H9 (cell line): ENCODE measurements at places on chromosomes 12 and 14.
A peak's percentile ranks its signal among the peaks of the same experiment; 100 is the strongest.

GRCh38 chr12:94725375-94726168 is 75.2 kb upstream of the TMCC3 start:
- peak; percentile 53 for DNase-seq

- no peak for DNase-seq
These were observed 34.7 kb upstream of the ADAMTS20 start for GRCh38 chr12:43586646-43587245.

DNA sequence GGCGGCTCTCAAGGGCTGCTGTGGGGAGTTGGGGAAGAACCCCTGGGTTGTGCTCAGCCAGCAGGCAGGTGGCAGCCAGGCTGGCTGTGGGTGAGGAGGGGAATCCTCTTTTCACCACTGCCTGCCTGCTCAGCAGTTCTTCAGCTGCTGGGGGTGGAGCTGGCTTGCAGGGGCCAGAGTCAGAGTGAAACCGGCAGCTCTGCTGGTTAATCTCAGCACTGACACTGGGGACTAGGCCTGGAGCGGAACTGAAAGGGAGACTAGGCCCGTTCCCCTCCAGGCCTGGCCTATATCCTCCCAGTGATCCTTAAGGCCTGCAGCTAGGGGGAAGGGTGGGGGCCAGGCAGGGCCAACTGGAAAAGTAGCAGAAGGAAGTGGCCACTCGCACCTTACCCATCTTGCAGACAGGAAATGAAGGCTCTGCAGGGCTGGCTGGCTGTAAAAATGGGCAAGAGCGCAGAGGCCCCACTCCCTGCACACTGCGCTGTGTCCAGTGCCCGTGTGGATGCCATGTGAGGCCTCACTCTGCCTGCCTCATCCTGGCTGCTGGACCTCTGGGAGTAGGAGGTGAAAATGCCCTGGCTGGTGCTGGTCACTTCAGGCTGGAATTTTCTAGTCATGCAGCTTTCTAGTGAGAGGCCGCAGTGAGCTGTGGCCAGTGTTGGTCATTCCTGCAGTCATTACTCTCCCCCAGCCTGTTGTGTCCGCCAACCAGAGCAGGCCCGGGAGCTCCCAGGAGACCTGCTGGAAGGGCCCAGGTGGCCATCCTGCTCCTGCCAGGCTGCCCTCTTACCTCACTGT is 39.4 kb downstream of the SH2B3 start:
- no peak for DNase-seq

DNA sequence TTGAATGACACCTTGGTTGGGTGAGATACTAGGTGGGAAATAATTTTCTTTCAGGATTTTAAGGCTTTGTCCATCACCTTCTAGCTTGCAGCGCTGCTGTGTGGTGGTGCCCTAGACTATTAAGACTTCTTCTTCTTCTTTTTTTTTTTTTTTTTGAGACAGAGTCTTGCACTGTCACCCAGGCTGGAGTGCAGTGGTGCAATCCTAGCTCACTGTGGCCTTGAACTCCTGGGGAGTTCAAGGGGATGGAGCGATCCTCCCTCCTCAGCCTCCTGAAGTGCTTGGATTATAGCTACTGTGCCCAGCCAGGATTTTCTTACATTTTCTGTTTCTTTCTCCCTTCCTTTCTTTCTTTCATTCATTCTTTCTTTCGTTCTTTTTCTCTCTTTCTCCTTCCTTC is 10.3 kb upstream of the MTA1 start:
- no peak for DNase-seq

GRCh38 chr12:31588976-31589375 is 2.0 kb downstream of the DENND5B start:
- no peak for DNase-seq

DNA sequence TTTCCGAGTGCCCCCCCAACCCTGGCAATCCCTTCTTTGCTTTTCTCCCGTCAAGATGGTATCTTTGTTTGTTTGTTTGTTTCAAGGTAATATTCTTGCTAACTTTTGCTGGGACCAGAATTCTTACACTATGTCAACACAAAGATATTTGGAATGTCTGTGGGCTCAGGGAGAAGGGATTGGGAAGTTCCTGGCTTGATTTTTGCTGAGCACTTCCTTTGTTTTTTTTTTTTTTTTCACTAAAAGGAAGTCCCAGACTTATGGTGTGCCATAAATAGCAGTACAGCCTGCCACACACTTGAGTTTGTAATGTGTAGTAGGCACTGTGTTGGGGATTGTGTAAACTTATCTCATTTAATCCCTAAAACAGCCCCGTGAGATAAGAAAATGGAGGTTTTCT is 11.2 kb upstream of the RNU6-7 start:
- no peak for DNase-seq

DNA sequence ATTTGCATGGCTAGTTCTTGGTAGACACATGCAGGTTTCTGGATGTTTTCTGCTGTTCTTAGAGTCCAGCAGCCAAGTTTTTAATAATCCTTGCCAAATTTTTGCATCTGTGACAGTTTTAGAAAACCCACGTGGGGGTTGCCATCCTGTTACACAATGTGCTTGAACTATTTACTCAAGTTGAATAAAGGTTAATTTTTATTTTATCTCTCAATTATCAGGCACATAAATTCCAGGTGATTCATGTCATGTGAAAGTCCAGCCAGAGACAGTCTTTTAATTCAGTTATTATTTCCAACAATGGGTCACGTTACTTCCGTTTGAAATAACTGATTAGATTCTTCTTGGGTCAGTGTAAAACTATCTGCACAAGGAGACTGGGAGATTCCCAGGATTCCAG is 15.7 kb downstream of the MYRFL start:
- no peak for DNase-seq

DNA sequence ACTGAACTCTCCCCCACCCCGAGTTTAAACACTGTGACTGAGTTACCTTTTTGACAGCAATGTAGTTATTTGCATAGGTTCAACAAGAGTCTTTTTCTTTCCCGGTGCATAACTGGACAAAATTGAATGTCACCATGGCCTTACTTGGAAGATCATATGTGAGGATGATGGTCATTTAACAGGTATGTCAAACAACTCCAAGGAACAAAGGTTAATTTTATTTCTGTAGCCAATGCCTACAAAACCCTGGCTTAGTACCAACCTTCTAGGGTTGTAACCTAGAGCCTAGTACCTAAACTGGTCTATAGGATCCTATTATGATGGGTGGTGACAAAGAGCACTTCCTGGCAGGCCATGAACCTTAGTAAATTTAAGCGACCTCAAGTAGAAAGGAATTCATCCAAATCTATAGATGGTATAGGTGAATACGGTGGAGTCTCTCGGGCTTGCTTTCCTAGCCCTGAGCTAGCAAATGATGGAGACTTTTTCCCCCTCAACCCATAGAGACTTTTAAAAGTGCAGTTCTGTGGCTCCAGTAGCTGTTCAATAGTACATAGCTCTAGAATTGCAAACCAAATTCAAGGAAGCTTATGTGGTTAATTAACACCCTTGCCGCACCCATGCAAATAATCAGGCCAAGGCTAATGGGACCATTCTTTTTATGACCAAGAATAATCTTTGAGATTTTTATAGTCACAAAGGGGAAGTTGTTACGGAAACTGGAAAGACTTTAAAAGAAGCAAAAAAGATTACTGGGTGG is 89.0 kb downstream of the SLC38A1 start:
- DNase-seq, result no peak

- DNase-seq, result no peak
These were observed 25.3 kb downstream of the PHLDA1 start for GRCh38 chr12:76006028-76006925.

GRCh38 chr12:90770861-90771260 is 184.1 kb downstream of the CCER1 start:
- no peak for DNase-seq

GRCh38 chr14:75595226-75595625 is 16.8 kb downstream of the FLVCR2 start:
- no peak for DNase-seq

DNA sequence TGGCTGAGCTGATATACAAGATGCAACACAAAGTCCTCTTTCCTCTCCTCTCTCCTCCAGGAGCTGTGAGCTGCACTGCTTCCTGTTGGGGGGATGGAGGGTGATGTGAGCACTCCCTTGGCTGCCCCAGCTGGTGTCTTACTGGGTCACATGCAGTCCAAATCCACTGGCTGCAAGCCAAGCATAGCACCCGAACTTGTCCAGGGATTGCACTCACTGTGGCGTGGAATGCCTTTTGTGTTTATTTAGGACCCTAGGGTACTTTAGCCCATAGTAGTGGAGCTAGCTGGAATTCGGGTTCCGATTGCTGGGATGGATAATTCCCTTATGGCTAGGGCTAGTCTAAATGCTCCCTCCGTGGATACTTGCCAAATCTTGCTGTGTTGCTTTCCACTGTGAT is 424.9 kb upstream of the SYT1 start:
- DNase-seq, result no peak

- DNase-seq, result no peak
These were observed 4.0 kb downstream of the PNN start for GRCh38 chr14:39179042-39179441.

GRCh38 chr12:57623811-57624390 is 9.1 kb downstream of the B4GALNT1 start:
- no peak for DNase-seq

- no peak for DNase-seq
These were observed 11.5 kb downstream of the SLC38A2 start for GRCh38 chr12:46360908-46361666.

DNA sequence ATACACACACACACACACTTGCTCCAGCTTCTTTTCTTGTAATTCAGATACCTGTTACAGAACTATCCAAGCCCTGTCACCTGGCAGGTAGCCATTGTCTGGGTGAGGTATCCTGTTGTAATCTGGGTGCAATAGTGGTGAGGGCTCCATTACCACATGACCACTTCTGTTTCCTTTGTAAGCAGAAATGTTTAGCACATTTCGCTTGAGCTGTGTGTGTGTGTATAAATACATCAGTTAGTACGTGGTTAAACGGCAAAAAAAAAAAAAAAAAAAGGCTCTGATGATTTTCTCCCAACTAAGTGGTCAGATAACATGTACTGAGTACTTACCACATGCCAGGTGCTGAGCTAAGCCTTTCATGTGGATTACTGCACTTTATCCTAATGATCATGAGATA is 129.3 kb upstream of the SSTR1 start:
- no peak for DNase-seq

GRCh38 chr14:50528000-50528399 is 4.4 kb downstream of the MAP4K5 start:
- no peak for DNase-seq

DNA sequence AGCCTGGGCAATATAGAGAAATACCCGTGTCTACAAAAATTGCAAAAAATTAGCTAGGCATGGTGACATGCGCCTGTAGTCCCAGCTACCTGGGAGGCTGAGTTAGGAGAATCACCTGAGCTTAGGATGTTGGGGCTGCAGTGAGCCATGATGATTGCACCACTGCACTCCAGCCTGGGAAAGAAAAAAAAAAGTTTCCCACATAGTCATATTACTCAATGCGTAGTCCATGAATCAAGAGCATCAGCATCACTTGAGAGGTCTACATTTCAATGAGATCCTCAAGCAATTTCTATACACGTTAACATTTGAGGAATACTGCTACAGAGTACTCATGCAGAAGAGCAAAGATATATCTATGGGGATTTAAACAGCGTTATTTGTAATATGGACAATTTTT is 5.2 kb upstream of the LRRC23 start:
- no peak for DNase-seq

GRCh38 chr14:101552786-101553231 is 8.5 kb upstream of the DIO3 start:
- DNase-seq, result no peak

GRCh38 chr12:88752183-88752582 is 171.9 kb upstream of the KITLG start:
- DNase-seq, result no peak

DNA sequence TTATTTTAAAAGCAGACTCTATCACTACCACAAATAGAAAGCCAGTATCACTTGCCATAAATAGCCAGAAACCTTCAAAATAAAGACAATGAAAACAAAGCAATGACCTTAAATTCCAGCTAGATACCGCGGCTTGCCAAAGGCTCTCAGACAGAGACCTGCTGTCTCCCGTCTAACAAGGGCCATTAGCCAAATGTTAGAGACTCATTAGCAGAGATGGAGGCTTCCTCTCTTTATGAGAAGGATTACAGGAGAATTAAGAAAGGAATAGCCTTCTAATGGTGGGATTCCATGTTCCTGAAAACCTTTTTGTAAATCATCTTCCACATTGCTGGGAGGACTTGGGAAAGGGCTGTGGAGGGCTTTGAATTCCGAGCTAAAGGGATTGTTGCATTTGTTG is 206.7 kb downstream of the AACS start:
- no peak for DNase-seq

GRCh38 chr12:58372298-58372697 is 430.9 kb downstream of the ATP23 start:
- no peak for DNase-seq

GRCh38 chr14:97290065-97290464 is 492.9 kb downstream of the VRK1 start:
- no peak for DNase-seq

DNA sequence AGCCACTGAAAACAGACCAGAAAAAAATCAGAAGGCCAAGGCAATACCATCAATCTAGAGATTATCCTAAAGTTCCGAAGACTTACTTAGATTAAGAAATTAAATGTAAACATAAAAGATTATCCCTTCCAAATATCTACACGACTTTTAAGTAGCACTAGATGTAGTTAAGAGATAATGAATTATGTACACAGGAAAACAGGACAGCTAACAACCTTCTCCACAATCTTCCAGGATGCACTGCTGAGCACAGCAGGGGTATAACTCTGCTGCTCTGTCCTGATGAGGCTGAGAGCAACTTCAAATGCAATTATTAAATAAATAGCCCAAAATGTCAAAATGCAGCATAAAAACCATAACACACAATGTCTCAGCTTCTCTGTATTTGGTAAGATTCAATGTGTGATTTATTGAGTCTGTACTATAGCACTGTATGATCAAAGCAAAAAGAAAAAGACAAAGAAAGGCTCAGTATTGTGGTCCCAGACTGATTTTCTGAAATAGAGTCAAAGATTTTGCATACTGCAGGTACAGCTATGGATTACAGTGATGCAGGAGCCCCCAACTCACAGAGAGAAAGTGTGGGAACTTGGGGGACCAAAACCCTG is 56.9 kb downstream of the TMTC1 start:
- DNase-seq, result no peak

GRCh38 chr14:71473843-71474242 is 458.4 kb upstream of the RGS6 start:
- no peak for DNase-seq

GRCh38 chr14:80427101-80427500 is 215.8 kb upstream of the DIO2 start:
- DNase-seq, result no peak

DNA sequence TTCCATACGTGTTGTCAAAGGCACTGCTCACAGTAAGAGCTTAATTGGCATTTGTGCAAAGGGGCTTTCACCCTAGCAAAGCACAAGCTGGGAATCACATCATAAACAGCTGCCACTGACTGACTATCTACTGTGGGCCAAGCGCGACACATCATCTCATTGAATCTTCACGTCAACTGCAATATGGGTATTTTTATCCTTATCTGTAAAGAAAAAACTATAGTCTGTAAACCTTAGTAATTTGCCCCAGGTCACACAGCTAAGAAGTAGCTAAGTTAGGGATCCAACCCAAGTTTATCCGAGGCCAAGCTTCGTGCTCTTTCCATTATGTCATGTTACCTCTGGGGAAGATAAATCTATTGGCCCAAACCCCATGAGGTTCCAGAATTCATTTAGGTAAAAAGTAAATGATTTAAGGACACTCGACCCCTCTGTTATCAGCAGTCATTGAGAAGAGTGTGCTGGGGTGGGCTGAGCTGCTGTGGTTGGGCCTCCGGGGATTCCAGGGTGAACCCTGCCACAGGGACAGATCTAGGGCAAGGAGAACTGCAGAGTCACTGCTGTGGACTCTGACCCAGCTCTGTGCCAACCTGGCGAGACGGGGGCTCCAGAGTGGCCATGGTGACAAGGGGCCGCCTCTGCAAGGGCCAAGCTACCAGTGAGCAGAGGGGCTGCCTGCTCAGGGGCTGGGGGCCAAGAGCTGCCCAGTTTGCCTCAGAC is 27.6 kb downstream of the NCKAP5L start:
- no peak for DNase-seq
